CD4-positive, alpha-beta T cell treated with Interferon gamma for 1 hour (primary cell): ENCODE measurements at places on chromosomes 6 and 20.

DNA sequence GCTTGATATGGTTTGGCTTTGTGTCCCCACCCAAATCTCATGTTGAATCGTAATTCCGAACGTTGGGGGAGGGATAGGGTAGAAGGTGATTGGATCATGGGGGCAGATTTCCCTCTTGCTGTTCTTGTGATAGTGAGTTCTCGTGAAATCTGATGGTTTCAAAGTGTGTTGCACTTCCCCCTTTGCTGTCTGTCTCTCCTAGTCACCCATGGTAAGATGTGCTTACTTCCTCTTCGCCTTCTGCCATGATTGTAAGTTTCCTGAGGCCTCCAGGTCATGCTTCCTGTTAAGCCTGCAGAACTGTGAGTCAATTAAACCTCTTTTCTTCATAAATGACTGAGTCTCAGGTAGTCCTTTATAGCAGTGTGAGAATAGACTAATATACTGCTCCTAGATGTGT lies 19.9 kb downstream of the PFDN4 start:
- no peak for DNase-seq

DNA sequence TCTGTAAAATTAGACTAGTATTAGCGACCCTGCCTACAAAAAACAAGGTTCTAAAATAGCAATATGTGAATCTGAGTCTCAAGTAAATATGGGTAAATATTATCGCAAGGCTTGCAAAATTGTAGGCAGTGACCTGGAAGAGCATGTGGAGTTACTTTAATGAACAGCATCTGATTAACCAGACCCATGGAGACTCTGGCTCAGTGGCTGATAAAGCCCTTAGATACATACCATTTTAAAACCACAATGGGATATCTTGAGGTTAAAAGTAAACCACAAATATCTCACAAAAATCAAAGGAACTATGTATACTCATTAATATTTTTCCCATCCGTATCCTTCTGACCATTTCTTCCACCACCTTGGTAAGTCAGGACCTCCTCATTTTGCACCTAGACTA lies 187.0 kb downstream of the MTFR2 start:
- no peak for DNase-seq

- no peak for DNase-seq
Observed at GRCh38 chr6:62891065-62891647, 320.1 kb upstream of the FKBP1C start.

DNA sequence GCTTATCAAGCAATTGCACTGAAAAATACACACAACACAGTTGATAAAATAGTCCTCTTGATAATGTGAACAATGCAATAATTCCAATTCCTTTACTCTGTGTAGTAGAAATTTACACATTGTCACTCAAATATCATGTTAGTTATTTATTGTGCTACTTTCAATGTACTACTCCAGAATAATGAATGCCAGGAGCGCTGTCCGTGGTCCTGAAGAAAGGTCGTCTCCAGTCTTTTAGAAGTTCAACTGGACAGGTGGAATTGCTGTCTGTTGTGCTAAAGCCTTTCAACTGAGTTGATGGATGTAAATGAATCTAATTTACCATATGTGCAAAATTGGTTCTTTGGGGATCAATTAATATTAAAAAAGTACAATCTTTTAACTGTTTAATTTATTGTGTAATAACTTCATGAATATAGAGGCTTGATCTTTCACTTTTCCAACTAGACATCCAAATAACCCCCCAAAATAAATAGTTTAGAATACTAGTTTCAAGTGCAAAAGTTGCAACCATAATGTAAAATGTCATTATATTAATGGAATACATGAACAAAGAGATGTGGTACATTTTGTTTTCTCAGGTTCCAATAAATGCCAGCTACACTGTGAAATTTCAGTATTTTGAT lies 3.2 kb downstream of the GRIK2 start:
- no peak for DNase-seq

DNA sequence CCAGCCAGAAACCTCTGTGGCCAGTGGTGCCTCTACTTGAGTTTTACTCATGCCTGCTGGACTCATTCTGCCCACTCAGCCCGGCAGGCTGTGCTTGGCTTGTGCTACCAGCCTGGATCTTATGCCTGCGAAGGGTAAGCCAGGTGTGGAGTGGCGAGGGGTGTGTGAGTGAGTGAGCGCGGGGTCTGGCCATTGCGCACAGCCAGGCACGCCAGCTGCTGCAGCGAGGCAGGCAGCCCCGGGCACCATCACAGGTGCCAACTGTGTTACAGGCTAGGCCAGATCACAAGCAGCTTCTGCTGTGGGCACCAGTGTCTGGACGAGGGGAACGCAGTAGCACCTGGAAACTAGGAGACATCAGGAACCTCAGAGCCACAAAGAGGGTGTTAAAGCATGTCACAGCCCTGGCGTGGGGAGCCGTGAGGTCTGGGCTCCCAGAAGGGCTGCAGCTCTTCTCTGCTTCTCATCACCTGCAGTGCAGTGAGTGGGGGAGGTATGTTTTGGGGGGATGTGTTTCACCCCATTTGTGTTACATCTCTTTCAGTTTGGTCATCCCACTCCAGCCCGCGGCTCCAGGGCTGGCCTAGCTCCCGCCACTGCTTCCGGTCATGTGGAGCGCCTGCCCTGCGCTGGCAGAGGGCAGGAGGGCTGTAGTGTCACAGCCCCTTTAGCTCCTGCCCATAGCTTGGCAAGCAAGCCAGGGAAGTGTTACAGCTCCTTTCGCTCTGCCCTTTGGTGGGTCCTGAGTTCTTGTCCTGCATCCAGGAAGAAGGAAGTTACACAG lies 379.7 kb upstream of the IMPG1 start:
- DNase-seq = no peak

DNA sequence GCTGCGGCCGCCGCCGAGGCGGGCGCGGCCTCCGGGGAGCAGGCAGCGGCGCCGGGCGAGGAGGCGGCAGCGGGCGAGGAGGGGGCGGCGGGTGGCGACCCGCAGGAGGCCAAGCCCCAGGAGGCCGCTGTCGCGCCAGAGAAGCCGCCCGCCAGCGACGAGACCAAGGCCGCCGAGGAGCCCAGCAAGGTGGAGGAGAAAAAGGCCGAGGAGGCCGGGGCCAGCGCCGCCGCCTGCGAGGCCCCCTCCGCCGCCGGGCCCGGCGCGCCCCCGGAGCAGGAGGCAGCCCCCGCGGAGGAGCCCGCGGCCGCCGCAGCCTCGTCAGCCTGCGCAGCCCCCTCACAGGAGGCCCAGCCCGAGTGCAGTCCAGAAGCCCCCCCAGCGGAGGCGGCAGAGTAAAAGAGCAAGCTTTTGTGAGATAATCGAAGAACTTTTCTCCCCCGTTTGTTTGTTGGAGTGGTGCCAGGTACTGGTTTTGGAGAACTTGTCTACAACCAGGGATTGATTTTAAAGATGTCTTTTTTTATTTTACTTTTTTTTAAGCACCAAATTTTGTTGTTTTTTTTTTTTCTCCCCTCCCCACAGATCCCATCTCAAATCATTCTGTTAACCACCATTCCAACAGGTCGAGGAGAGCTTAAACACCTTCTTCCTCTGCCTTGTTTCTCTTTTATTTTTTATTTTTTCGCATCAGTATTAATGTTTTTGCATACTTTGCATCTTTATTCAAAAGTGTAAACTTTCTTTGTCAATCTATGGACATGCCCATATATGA lies 3.2 kb downstream of the MARCKS start:
- DNase-seq = no peak

- no peak for DNase-seq
Observed at GRCh38 chr6:39593646-39594045, 131.6 kb downstream of the KIF6 start.

GRCh38 chr20:5061213-5061612 lies 58.5 kb downstream of the PCNA start:
- no peak for DNase-seq

DNA sequence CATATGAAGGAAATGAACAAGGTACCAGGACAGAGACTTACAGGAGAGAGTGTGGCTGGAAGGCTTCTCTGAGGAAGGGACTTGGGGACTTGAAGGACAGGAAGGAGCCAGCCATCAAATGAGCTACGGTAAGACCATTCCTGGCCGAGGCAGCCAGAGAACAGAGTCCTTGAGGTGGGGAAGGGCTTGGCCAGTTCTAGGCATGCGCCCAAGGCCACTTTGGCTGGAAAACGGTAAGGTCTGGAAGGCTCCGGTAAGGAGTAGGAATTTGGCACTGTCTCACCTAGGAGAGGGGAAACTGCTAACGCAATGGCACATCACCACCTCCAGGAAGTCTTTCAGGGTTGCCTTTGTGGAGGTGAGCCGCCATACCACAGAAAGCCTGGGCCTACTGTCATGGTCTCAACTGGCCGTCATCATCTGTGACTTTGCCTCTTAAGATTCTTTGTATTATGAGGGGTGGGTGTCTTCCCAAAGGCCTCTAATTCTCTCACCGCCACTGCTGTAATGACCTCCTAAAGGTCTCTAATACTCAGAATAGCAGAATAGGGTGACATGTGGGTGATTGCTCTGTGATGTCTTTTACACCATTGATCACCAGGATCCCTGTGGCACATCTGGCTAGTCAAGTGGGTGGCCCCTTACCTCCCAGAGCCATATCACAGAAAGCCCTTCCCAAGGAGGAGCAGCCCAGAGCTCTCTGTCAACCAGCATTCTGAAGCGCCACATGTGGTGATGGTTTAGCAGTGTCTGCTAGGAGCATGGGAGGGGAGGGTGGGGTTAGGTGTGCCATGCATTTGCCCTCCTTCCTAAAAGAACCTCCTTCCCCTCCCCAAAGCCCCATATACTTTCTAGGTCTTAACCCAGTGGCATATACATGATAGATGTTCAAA lies 17.7 kb upstream of the STX16 start:
- DNase-seq = no peak

DNA sequence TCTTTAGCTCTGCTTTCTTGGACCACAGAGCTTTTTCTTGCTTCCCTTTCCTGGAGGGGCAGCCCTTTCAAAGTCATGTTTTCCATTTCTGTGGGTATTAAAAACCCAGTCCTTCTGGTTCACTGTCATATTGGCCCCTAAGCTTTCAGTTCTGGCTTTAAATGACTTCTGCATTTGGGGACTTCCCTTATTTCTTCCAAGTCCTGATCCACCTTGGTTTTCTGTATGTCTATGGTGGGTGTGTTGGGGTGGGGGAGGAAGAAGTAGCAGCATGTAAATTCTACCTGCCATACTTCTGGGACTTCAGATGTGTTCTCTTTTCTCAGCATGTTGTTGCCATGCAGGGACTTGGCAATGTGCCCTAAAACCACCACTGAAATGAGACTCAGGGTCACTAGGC lies 77.1 kb upstream of the EMILIN3 start:
- no peak for DNase-seq

GRCh38 chr6:45000833-45001232 lies 327.3 kb upstream of the RUNX2 start:
- DNase-seq = no peak

GRCh38 chr20:61916318-61916891 lies 149.3 kb downstream of the TAF4 start:
- DNase-seq = no peak
